Activated naive CD4-positive, alpha-beta T cell (primary cell): ENCODE measurements at places on chromosomes 2 and 18.

DNA sequence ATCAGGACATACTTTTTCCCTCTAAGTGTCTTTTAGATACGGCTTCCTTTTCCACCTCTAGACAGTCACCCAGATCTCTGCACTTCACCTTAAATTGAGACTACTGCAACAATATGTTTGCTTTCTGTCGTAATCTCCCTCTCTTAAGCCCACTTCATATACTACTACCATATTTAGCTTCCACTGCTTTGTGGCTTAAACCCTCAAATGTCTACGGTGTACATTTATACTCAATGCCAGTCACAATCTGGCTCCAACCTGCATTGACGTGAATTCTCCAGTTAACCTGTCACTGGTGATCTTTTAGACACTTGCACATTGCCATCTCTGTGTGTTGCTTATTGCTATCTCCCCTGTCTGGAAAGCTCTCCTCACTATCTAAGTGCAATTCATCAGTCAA is 56.4 kb downstream of the ICOS start:
- DNase-seq: no peak

DNA sequence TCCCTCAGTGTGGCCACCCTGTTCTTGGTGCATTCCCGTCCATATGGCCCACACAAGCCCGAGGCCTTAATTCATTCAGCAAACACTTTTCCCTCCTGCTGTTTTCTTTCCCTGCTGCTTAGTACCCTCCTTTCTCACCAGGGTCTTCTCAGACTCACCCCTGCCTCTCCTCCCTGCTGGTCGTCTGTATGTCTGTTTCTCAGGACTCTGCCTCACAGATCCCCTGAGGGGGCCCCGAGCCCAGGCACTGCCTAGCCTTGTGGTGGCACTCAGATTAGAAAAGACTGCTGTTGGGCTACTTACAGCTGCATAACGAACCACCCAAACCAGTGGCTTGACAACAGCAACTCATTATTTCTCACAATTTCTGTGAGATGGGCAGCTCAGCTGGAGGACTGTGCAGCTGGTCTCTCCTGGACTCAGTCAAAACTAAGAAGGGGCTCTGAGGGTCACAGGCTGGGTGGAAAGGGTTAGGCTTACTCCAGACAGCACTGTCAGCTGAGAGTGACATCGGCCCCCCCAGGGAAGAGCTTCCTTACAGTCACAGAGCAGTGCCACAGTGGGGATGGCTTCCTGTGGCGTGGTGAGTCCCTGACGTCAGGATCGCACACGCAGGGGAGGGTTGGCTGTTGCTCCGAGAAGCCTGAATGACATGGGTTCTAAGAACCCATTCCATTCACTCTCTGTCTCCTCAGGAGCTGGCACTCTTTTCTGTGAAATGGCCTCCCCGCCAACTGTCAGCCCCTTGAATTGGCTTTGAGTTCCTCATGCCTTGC is 139.0 kb downstream of the UXS1 start:
- no peak for DNase-seq

- DNase-seq: no peak
Measured at GRCh38 chr2:166627893-166628292, 133.8 kb upstream of the SCN7A start.

GRCh38 chr2:106839849-106840595 is 45.9 kb downstream of the ST6GAL2 start:
- no peak for DNase-seq

- no peak for DNase-seq
Measured at GRCh38 chr2:240170354-240170735, 29.9 kb upstream of the OTOS start.
